ENCODE measurements at places on chromosomes 5 and 9.

DNA sequence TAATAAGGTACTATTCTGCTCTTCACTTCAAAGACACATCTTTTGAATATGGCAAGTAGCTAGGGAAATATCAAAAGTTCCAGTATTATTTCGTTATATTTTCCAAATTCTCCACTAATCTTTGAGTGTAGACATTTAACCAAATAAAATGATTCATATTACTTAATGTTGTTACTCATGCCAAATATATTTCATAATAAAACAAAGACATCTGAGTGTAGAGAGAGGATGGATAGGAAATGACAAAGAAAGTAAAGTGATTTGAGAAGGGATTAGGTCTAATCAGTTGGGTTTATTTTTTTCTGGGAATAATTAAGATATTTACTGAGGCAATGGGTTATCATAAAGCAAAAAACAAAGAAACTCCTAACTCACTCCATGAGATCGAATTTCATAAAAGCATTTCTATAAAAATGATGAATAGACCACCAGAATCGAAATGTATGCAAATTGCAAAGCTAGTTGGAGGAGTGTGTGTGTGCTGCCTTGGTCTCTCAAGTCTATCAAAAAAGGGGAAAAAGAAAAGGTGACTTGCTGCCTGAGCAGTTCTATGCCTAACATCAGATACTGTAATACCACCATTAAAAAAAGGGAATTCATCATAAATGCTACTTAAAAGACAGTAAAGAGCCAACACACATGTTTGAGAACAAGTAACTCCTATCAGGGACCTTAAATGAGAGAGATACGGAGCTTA lies 255.5 kb downstream of the PDE4D start:
- no peak for DNase-seq

GRCh38 chr9:98804083-98804482 lies 3.4 kb upstream of the GALNT12 start:
- DNase-seq = no peak

DNA sequence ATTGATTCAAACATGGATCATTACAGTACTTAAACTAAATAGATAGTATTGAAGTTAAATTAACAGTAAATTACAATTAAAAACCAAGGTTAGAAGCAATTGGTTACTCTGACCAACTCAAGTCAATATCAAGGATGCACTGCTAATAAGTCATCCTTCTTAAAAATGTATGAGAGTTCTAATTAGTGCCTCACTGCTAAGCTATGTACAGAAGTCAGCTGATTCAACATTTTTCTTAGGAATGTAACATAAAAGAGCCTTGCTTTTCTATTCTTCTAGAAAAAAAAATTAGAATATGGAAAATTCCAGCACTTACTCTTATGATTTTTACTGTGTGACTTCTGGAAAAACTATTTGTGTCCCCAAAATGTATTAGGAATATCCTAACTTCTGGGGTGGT lies 75.7 kb upstream of the FBN2 start:
- DNase-seq = no peak

- no peak for DNase-seq
Observed at GRCh38 chr9:81053298-81054025, 635.9 kb downstream of the TLE1 start.

GRCh38 chr9:35341021-35341420 lies 148.9 kb upstream of the RUSC2 start:
- no peak for DNase-seq

- no peak for DNase-seq
Observed at GRCh38 chr9:134178394-134178767, 14.0 kb upstream of the RNU6ATAC start.

- DNase-seq = no peak
Observed at GRCh38 chr9:99680191-99680590, 141.5 kb upstream of the NR4A3 start.

DNA sequence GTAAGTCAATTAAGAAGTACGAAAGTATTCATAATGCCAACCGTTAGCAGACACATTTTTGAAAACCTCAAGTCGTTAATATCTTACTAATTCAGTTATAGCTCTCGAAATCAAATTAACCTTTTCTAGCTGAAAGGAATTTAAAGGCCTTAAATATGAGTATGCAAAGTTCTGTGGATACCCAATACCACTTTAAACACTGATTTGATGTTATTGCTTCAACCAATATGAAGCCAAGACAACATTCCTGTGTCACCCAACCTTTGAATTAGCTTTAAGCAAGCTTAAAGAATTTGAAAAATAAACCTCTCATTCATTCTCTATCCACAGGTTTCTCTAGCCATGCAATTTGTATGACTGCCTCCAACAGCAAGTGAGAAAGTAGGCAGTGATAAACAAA lies 204.5 kb downstream of the MCTP1 start:
- DNase-seq = no peak

GRCh38 chr5:15533129-15533893 lies 33.3 kb downstream of the FBXL7 start:
- DNase-seq = no peak

DNA sequence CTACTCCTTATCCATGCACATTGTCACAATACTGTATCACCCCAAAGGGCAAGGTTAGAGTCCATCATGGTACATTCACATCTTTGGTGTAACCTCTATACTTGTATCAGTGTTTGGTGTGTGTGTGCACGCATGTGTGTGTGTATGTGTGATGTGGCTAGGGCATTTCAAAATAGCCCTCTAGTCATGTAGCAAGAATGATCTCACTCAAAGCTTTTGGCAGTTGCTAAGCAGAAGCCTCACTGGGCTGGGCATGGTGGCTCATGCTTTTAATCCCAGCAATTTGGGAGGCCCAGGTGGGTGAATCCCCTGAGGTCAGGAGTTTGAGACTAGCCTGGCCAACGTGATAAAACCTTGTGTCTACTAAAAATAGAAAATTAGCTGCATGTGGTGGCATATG lies 245.3 kb downstream of the ADGRV1 start:
- DNase-seq = no peak

Measured in substantia nigra (tissue), 51 donors.